ENCODE measurements at places on chromosomes 6 and 20.

GRCh38 chr6:131251590-131252199 lies 116.4 kb downstream of the AKAP7 start:
- no peak for DNase-seq

GRCh38 chr6:131231103-131231502 lies 95.8 kb downstream of the AKAP7 start:
- DNase-seq = no peak

DNA sequence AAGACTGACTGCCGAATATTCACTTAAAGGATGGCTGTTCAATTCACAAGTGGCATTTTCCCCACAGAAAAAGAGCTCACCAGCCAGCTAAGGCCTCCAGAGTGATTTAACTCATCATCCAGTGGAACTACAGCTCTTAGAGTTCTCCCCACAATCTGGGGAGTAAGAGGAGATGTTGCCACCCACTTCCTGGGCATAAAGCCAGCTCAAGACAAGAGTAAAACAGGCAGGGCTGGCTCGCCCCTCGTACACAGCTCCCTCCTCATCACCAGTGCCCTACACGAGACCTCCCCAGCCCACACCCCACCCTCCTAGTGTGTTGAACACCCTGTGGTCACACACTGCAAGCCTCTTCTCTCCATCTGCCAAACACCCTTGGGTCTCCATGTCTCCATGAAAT lies 47.2 kb upstream of the IPCEF1 start:
- no peak for DNase-seq

- DNase-seq = no peak
These were observed 998 bp downstream of the BMP2 start for GRCh38 chr20:6768228-6769140.

- no peak for DNase-seq
These were observed 161.8 kb downstream of the BTBD3 start for GRCh38 chr20:12079490-12079889.

DNA sequence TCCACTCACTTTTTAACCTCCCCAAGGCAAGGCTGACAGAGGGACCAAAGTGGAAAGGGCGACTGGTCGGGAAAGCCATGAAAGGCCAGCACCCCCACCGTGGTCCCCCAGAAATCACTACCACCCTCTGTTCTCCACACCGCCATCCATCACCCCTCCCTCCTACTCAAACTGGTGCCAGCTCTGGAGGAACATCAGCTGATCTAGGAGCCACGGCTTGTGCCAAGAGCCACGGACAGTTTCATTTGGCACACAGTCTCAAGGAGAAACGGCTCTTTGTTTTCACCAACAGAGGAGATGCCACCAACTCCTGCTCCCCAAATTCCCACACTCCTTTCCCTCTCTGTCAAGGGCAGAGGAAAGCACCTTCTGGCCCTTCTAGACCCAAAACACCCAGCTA lies 26.0 kb downstream of the TBC1D7 start:
- no peak for DNase-seq

GRCh38 chr6:7445101-7445500 lies 55.5 kb downstream of the RIOK1 start:
- DNase-seq = no peak

DNA sequence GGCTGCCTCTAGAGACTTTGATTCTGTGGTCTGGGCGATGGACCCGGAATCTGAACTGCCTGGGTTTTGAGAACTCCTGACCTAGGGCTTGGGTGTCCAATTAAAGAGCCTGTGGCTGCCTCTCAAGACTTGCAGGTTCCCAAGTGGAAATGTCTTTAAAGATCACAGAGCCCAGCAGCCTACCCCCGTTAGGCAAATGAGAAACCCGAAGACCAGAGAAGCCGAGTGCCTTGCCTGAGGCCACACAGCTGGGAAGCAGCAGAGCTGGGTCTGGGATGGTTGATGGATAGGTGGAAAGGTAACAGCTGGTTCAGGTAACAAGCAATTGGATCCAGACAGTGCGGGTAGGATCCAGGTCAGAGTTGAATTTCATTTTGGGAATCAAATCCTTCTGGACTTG lies 25.8 kb downstream of the KCNB1 start:
- DNase-seq = no peak

- no peak for DNase-seq
These were observed 133.4 kb downstream of the CEBPB start for GRCh38 chr20:50323777-50324775.

- no peak for DNase-seq
These were observed 4.8 kb upstream of the BCAS4 start for GRCh38 chr20:50789968-50790650.

- no peak for DNase-seq
These were observed 7.6 kb downstream of the MYL9 start for GRCh38 chr20:36548704-36549627.

GRCh38 chr20:50344232-50345071 lies 153.8 kb downstream of the CEBPB start:
- DNase-seq = no peak

DNA sequence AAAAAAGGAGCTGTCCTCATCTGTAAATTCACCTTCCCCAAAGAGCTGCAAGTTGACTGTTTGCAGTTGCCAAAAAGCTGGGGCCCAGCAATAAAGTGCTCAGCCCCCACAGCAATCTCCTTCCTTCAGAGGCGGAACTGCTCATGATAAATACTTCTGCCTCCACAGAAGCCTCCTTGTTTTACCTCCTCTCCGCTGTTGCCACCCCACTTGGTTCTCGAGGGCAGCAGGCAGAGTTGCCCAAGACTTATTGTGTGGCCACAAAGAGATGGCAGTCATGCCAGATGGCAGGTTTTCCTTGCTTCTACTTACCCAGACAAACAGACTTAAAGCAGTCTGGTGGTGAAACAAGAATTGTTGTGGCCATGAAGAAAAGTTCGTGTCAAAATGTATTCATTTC lies 66.3 kb downstream of the SLX4IP start:
- no peak for DNase-seq

DNA sequence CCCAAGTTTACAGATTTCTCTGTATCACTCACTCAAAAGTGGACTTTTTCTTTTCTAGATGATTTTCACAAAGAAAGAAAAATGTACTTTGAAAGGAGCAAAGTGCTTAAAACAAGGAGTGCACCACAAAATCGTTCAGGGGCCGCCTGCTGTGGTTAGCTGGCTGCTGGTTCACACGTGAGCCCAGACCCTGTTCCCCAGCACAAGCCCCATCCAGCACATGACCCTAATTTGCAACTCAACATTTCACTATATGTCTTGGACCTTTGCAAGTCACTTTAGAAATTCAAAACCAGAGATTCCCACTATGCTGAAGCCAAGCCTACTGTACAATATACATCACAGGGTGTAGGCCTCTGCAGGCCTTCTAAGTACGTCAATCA lies 95.5 kb upstream of the NHSL1 start:
- no peak for DNase-seq

DNA sequence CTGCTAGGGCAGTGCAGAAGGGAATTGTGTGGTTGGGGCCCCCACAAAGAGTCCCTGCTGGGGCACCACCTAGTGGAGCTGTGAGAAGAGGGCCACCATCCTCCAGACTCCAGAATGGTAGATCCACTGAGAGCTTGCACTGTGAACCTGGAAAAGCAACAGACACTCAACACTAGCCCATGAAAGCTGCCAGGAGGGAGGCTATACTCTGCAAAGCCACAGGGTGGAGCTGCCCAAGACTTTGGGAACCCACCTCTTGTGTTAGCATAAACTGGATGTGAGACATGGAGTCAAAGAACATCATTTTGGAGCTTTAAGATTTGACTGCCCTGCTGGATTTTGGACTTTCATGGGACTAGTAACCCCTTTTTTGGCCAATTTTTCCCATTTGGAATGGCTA lies 328.4 kb upstream of the KHDRBS2 start:
- no peak for DNase-seq

- no peak for DNase-seq
These were observed 202.8 kb downstream of the WDR27 start for GRCh38 chr6:169498916-169499513.

GRCh38 chr6:15110726-15111354 lies 135.0 kb upstream of the JARID2 start:
- DNase-seq = no peak

GRCh38 chr6:36616893-36617521 lies 22.8 kb downstream of the SRSF3 start:
- no peak for DNase-seq

DNA sequence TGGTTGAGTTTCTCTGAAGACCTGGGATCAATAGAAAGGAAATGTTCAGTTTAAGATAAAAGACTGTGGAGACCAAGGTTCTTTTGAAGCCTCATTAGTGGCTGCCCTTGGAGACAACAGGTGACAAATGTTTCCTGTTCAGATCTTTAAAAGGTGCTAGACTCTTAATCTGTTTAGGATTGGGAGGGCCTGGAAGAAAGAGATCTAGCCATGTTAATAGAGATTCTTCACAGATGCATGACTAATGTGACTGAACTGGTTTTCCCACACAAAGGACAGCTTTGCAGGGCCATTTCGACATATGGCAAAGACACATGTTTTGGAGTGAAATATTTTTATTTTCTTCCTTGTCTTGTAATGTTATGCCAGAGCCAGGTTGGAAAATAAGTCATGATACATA lies 82.2 kb downstream of the WDR27 start:
- no peak for DNase-seq

- DNase-seq = peak; percentile 87
These were observed 14.4 kb downstream of the FOXP4 start for GRCh38 chr6:41560431-41561192.

DNA sequence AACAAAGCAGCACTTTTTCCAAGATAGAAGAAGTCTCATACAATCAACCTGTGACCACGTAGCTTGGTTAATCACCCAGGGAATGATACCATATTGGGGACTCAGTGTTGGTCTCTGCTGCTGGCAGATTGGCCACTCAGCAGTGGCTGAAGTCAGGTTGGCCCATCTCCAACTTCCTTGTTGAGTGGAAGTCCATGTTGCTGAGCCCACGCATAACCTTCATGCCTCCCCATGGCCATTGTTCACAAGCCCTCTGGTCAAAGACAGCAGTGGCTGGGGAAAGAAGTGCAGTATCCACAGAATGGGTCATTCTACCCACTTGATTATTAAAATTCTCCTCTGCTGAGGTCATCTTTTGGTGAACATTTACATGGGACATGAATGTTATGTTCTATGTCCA lies 38.5 kb downstream of the PKIB start:
- no peak for DNase-seq

DNA sequence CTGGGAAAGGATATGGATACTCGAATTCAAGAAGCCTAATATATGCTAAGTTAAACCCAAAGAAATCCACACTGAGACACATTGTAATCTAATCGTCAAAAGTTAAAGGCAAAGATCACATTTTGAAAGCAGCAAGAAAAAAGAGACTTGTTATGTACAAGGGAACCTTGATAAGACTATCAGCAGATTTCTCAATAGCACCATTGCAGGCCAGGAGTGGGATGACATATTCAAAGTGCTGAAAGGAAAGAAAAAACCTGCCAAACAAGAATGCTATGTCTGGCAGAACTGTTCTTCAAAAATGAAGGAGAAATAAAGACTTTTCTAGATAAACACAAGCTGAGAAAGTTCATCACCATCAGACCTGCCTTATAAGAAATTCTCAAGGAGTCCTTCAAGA lies 75.2 kb downstream of the COL21A1 start:
- no peak for DNase-seq

- DNase-seq = no peak
These were observed 26.1 kb upstream of the RIPOR2 start for GRCh38 chr6:24961852-24962251.

- DNase-seq = peak; percentile 27
These were observed 148.1 kb downstream of the CEBPB start for GRCh38 chr20:50338479-50339391.

DNA sequence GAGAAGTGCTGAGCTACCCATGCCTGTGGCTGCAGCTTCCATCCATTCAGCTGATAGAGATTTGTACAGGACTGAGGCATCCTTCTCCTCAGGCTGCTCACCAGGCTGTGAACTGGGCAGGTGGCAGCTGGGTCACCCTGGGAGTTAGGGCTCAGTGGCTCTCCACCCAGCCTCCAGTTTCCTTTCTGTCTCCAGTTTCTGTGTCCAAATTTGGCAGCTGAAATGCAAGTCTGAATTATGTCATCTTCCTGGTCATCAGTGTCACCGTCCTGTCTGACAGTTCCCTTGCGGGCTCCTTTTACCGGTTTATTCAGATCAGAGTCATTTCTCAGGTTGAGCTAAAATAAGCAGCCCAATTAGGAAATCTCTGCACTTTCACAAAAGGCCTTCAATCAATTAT lies 93.3 kb downstream of the EDN1 start:
- no peak for DNase-seq

DNA sequence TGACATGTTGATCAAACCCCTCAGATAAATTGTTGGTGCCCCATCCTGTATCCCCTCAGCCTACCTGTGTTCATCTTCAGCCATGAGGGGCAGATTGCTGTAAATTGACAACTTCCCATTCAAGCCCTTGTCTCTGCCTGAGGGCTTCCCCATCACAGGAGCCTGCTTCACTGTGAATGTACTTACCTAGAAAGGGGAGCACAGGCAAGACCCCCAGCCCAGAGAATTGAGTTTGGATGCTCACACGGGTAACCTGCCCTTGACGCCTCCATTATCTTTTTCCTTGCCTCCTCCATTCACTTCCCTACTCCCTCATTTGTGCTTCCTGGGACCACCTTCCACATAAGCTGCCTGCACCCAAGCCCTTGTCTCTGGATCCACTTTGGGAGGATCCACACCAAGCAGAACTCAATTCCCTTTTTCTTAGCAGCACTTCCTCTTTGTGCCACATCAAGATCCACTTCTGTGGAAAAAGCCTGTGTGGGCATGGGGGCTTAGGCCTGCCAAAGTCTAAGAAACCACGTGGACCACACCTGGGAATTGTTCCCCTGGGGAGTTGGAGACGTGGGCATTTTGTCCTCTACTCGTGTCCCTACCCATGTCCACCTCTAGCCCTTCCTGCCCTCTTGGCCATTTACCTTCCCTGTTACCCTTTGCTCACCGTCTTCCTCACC lies 103.4 kb upstream of the FOXA2 start:
- no peak for DNase-seq

- DNase-seq = no peak
These were observed 20.1 kb downstream of the DIDO1 start for GRCh38 chr20:62906209-62906608.

GRCh38 chr6:36546308-36546919 lies 865 bp downstream of the STK38 start:
- DNase-seq = peak; percentile 20

- DNase-seq = no peak
These were observed 4.0 kb upstream of the CAP2 start for GRCh38 chr6:17389274-17389847.

DNA sequence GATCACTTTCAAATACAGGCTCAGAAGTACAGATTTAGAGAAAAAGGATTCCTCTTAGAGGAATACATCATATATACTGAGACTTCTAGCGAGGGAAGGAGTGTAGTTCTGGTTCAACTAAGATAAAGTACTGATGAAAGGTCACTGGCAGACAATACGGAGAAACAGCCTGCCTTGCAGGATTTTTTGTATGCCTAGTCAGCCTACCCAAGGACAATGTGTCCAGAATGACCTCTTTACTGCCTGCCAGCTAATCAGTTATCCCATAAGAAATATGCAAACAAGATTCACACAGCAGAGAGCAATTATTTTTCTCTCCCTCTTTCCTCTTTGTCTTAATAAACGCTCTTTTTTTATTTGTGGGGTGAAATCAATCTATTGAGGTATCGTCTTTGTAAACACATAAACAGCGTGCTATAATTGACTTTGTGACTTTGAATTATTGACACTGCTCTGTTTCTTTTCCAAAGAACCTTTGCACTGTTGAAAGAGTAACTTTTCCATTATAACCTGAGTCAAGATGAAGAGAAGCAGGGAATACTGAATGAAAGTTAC lies 1.4 kb upstream of the TSPYL4 start:
- DNase-seq = no peak

GRCh38 chr6:88165844-88166492 lies at the start of gene CNR1:
Gene CNR1 (minus strand): TSS chr6:88166347. CDS start chr6:88145274, 21,073 bp downstream.
- DNase-seq = peak; percentile 57

GRCh38 chr6:47729019-47729418 lies 30.6 kb downstream of the ADGRF4 start:
- DNase-seq = no peak
